Adrenal gland (tissue), 19 donors: ENCODE measurements at places on chromosomes 2 and 18. TPM values are rescaled to one million over a fixed set of nuclear protein-coding genes. Genes with fewer than 3 reads are reported as not detected.

DNA sequence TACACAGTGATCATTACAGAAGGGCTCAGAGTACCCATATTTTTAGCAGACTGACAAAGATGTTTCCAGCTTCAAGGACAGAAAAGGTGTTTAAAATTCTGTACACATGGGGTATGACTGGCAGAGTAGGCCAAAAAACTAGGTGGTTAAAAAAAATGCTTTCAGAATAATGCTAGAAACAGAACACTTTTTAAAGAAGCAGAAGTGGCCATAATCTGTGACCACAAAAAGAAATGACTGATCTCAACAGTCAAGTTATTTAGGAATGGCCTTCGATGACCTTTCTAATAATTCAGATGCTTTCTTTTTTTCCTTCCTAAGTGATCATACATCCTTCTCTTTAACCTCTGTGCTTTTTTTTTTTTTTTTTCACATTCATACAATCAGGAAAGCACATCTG, 4.1 kb upstream of the AQP4 start:
- no peak for DNase-seq
- H3K36me3 ChIP-seq = no peaks in the 10 kb centered on the region
- H3K27ac ChIP-seq = no peak overlapping the region
- H3K4me1 ChIP-seq = no peaks in the 10 kb centered on the region
- H3K27me3 ChIP-seq = no peaks in the 10 kb centered on the region
- H3K4me3 ChIP-seq = no peak overlapping the region

GRCh38 chr2:217954051-217954450, 48.7 kb downstream of the TNS1 start:
- H3K27ac ChIP-seq = peak overlapping the region; percentile 46
- no peaks in the 10 kb centered on the region for H3K36me3 ChIP-seq
- H3K4me1 ChIP-seq = peaks cover 53% of the 10 kb centered on the region
- DNase-seq = no peak

DNA sequence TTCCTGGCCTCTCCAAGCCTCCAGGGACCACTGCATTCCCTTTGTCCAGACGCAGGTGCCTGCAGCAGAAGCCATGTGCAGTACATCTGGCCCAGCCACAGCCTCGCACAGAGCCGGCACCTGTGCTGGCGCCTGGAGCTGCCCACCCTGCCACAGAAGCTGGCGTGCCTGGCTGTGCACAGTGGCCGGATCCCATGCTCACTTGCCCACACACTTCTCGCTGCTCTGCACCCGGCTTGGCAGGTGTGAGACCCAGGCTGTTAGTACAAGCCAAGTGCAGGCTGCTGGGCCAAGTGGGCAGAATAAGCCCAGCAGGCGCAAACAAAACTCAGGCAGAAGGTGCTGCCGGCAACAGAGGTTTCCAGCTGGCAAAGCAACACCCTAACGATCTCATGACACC, 124.5 kb upstream of the CCDC150 start:
- H3K27me3 ChIP-seq = no peaks in the 10 kb centered on the region
- H3K27ac ChIP-seq = no peak overlapping the region
- H3K4me1 ChIP-seq = no peaks in the 10 kb centered on the region
- no peaks in the 10 kb centered on the region for H3K36me3 ChIP-seq
- no peak overlapping the region for H3K4me3 ChIP-seq
- no peak for DNase-seq

- no peaks in the 10 kb centered on the region for H3K4me1 ChIP-seq
- no peaks in the 10 kb centered on the region for H3K36me3 ChIP-seq
- no peaks in the 10 kb centered on the region for H3K27me3 ChIP-seq
These were observed 209.5 kb downstream of the LPIN1 start for GRCh38 chr2:11955884-11956291.

GRCh38 chr18:74512321-74513053, 16.3 kb downstream of the CNDP2 start:
- H3K4me3 ChIP-seq = no peak overlapping the region
- H3K4me1 ChIP-seq = no peaks in the 10 kb centered on the region
- no peak overlapping the region for H3K27ac ChIP-seq
- H3K27me3 ChIP-seq = no peaks in the 10 kb centered on the region
- DNase-seq = no peak
- no peaks in the 10 kb centered on the region for H3K36me3 ChIP-seq

DNA sequence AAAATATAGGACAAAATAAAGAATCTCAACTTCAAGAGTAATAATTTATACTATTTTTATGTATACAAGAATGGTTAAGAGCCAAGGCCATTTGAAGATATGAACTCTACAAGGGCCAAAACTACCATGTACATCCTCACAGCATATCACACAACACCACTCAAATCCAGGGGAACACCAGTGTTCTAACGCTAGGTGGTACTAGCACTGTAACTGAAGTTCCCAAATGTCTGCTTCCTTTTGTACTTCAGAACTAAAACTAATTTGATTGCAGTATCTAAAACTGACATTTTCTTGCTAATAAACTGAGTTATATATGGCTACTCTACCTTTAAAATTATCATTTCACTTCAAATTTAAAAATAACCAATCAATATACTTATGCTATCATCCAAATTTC, 47.0 kb downstream of the REV1 start:
- H3K36me3 ChIP-seq = no peaks in the 10 kb centered on the region
- H3K4me3 ChIP-seq = no peak overlapping the region
- H3K4me1 ChIP-seq = no peaks in the 10 kb centered on the region
- peak; percentile 21 for DNase-seq
- H3K27me3 ChIP-seq = no peaks in the 10 kb centered on the region

DNA sequence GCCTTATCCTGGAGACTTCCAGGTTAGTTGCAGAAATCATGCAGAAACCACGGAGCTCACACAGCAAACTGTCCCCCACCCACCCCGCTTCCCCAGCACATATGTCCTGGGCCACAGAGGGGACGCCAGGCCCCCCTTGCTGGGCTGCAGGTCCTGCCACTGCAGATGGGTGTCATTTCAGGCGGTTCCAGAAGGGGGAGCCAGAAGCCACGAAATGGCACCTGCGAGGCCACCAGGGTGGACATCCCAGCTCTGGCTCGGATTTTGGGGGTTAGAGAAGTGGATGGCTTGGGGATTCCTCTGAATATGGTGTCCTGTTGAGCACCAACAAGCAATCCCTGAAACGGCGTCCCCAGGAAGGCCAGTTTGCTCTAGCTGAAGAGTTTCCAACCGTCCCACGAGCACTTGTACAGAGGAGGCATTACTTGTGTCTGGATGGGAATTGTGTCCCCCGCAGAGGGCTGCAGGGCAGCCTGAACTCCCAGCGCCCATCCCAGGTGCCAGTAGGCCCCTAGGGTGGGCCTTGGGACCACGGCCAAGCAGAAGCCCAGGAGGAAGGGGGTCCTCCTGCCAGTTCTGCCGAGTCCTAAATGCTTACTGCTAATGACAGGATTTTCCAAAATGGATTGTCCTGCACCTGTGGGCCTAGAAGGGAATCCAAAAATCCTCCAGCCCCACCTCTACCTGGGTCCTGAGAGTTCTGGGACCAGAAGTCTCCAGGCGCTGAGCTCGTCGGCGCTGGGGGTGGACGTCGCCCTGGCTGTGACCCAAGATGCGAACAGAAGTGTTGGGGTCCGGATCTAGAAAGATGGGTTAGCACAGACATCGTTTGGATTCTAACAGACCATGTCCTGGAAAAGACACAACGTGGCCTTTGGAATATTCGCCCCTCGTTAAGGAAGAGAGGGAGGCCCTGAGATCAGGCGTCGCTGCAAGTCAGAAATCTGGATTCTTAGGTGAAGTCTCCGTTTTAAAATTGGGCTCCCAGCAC, 14.6 kb upstream of the NFATC1 start:
- H3K27ac ChIP-seq = no peak overlapping the region
- no peaks in the 10 kb centered on the region for H3K4me1 ChIP-seq
- no peaks in the 10 kb centered on the region for H3K27me3 ChIP-seq
- peaks cover 8% of the 10 kb centered on the region for H3K36me3 ChIP-seq

DNA sequence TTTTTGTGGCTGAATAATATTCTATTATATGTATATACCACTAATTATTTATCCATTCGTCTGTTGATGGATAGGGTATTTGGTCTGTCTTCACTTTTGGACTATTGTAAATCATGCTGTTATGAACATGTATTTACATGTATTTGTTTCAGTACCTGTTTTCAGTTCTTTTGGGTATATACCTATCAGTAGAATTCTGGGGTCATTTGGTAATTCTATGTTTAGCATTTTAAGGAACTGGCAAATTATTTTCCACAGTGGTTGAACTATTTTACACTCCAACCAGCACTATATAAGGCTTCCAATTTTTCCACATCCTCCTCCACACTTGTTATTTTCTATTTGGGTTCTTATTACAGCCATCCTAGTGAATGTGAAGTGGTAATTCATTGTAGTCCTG, 12.4 kb upstream of the TANK start:
- DNase-seq = no peak
- H3K4me1 ChIP-seq = no peaks in the 10 kb centered on the region
- H3K27me3 ChIP-seq = no peaks in the 10 kb centered on the region
- no peak overlapping the region for H3K27ac ChIP-seq
- no peak overlapping the region for H3K4me3 ChIP-seq

DNA sequence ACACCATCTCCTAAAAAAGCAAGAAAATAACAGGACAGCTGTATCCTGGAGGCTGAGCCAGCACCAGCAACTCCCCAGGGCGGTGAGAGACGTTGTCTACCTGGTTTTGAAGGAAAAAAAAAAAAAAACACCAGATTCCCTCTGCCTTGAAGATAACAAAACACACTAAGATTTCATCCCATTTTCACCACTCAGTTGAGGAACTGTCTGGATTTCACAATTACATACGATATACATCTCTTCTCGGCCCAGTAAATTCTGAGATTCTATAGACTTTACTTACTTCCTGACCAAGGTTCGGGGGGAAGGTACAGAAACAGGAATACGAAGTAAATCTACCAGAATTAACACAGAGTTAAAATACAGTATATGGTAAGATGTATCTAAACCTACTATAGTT, 8.5 kb downstream of the ZNF516 start:
- H3K27ac ChIP-seq = no peak overlapping the region
- peaks cover 6% of the 10 kb centered on the region for H3K4me1 ChIP-seq
- DNase-seq = no peak

- H3K4me3 ChIP-seq = no peak overlapping the region
- DNase-seq = no peak
- no peaks in the 10 kb centered on the region for H3K36me3 ChIP-seq
- H3K27ac ChIP-seq = no peak overlapping the region
These were observed 4.1 kb upstream of the YES1 start for GRCh38 chr18:816088-816653.

- no peaks in the 10 kb centered on the region for H3K36me3 ChIP-seq
- H3K27me3 ChIP-seq = peaks cover 3% of the 10 kb centered on the region
- DNase-seq = no peak
These were observed 113.8 kb upstream of the SLC38A11 start for GRCh38 chr2:165069151-165069550.

DNA sequence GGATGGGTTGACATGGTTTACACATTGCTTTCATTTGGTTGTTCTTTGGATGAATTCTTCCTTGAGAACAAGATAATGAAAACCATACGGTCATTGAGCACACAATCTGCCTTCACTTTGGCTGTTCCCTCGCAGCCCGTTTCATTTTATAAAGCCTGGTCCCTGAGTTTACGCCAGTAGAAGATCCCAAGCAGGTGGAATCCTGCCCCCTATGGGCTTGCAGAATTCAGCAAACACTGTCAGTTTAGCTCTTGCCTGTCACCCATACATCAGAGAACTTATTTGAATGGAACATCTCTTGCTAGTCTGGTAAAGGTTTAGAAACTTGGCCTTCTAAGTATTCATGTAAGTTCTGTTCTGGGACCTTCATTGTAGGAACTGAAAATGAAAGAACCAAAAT, 666.4 kb upstream of the ZEB2 start:
- H3K27me3 ChIP-seq = no peaks in the 10 kb centered on the region
- no peaks in the 10 kb centered on the region for H3K36me3 ChIP-seq
- no peak overlapping the region for H3K4me3 ChIP-seq
- H3K4me1 ChIP-seq = no peaks in the 10 kb centered on the region
- no peak for DNase-seq
- H3K27ac ChIP-seq = no peak overlapping the region

GRCh38 chr2:29175338-29175737, 60.1 kb downstream of the CLIP4 start:
- DNase-seq = no peak
- peaks cover 12% of the 10 kb centered on the region for H3K36me3 ChIP-seq
- H3K4me1 ChIP-seq = no peaks in the 10 kb centered on the region
- H3K27me3 ChIP-seq = no peaks in the 10 kb centered on the region
- no peak overlapping the region for H3K27ac ChIP-seq
- H3K4me3 ChIP-seq = no peak overlapping the region

DNA sequence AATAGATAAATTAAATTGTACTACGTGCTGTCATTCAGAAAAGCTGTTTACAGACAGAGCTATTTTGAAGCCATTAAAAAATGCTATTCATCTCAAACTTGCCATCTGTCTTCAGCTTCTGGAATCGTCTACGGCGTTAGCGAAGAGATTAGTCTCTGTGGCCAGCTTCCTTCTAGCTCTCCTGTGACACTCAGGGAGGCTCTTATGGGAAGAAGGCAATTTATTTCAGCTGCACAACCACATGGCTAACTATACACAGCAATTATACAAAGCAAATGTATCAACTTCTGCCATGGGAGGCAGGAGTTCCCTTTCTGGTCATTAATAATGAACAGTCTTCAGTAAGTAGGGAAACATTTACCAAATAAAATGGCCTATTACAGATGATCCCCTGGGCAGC, 6.3 kb downstream of the CTAGE1 start:
- H3K36me3 ChIP-seq = no peaks in the 10 kb centered on the region
- H3K27ac ChIP-seq = no peak overlapping the region
- H3K4me3 ChIP-seq = no peak overlapping the region

DNA sequence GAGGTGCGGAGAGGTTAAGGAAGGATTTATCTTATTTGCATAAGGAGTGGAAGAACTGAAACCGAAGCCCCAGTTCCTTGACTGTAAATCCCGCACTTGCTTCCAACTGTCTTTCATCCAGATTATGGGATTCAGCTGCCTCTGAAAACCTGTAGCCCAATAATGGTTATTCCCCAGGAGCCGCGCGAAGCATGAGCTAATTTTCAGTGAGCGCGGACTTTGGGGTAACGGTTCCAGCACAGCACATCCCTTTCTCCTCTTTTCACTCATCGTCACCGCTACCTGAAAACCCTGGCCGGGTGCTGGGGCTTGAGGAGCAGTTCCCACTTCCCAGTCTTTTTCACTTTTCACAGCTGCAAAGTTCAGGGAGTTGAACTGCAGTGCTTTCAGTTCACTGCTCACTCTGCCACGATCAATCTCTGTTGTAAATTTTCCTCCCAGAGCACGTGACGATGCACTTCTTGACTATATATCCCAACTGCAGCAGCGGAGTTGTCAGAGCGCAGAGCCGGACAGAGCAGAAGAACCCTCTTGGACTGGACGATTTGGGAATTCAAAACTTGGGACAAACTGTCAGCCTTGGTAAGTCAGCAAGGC, at the start of gene KCNE4:
TSS of gene KCNE4 (plus strand) at position 498 of the 597 bp plus-strand sequence. CDS start 641 bp downstream, outside the sequence.
- H3K36me3 ChIP-seq = no peaks in the 10 kb centered on the region
- H3K27ac ChIP-seq = no peak within 1 kb of the TSS
- H3K4me1 ChIP-seq = peaks cover 10% of the 10 kb centered on the region
- H3K27me3 ChIP-seq = no peaks in the 10 kb centered on the region

- no peak overlapping the region for H3K4me3 ChIP-seq
- no peaks in the 10 kb centered on the region for H3K36me3 ChIP-seq
- H3K27me3 ChIP-seq = no peaks in the 10 kb centered on the region
- no peak overlapping the region for H3K27ac ChIP-seq
- H3K4me1 ChIP-seq = no peaks in the 10 kb centered on the region
These were observed 211.4 kb downstream of the PIEZO2 start for GRCh38 chr18:10937743-10938640.

The GULP1 gene
- total RNA-seq = 86.9 TPM

The PLGLB2 gene
- total RNA-seq = 0.18 TPM

The ITPRIPL1 gene
- total RNA-seq = 1.4 TPM

The GPR35 gene
- 0.72 TPM for total RNA-seq

The RMDN2 gene
- 110 TPM for total RNA-seq

The CCBE1 gene
- 36.0 TPM for total RNA-seq

The CTAGE1 gene
- total RNA-seq = not detected

The ZFAND2B gene
- total RNA-seq = 28.7 TPM

The TSPYL6 gene
- not detected for total RNA-seq

The SEPTIN10 gene
- total RNA-seq = 45.2 TPM

The IL1R2 gene
- 12.0 TPM for total RNA-seq

The RIOK3 gene
- total RNA-seq = 85.3 TPM

The HOXD13 gene
- not detected for total RNA-seq

The ATP5MC3 gene
- 185 TPM for total RNA-seq
